ENCODE measurements at places on chromosomes 11 and 22.

DNA sequence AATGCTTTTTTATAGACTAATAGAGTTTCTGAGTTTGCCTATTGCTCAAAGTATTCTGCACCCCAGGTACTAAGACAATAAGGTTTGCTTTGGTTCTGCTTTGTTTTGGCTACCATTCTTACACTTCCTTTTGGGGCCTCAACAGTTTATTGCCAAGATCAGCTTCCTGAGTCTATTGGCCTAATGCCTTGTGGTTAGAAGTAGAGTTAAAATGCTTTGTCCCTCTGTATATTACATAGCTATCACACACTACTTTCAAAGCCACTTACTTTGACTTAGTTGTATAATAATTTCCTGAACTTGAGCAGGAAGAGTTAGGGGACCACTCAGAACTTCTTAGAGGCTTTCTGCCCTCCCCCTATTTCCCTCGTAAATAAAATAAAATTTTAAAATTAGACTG is 96.5 kb downstream of the DLG2 start:
- DNase-seq, result no peak

DNA sequence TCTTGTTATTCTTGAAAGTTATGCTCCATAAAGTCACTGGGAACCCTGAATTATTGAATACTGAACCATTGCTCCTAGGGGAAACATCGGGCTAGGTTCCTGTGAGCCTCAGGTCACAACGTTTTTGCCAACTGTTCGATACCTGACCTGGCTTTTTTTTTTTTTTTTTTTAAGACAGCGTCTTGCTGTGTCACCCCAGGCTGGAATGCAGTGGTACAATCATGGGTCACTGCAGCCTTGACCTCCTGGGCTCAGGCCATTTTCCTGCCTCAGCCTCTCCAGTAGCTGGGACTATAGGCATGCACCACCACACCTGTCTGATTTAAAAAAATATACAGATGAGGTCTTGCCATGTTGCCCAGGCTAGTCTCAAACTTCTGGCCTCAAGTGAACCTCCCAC is 22.5 kb downstream of the LRP5 start:
- no peak for DNase-seq

DNA sequence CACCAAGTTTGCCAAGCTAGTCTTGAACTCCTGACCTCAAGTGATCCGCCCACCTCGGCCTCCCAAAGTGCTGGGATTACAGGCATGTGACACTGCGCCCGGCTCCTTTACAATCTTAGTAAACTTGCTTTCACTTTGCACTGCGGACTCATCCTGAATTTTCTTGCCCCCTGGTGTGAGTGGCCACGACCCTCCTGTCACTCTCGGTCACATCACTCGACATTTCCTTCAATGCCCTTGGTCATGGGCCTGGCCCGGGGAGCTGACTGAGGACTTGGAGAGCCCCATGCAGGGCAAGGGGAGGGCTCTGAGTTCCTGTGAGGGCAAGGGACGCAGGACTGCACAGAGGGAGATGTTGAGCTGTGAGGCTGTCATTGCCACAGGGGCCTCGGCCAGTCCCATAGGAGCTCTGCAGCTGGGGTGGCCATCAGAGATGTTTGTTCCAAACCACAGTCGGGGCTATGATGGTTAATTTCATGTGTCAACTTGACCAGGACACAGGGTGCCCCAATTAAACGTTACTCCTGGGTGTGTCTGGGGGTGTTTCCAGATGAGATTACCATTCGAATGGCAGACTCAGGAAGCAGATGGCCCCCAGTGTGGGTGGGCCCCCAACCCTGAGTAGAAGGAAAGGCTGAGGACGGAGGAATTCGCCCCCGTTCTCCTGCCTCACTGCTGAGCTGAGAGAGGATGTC is 21.2 kb downstream of the A4GALT start:
- no peak for DNase-seq

DNA sequence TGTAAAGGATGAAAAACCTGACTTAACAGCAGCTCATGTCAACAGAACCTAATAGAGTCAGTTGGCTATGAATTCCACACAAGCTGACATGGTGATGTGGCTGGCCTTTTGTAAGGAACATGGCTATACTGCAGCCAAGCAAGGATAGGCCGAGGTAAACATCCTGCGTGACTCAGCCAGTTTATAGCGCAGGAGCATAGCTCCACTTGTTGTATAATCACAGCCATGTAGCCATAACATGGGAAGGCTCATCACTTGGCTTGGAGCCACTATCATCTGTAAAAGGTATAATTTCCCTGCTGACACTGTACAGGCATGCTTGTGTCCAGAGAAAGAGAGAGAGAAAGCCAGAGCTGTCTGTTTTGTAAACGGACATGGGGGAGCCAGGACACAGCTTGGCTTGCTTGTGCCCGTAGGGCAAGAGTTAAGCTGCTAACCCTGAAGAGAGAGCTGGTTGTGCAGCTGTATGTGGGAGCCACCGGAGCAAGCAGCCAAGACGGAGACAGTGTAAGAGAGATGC is 104.4 kb upstream of the PLET1 start:
- no peak for DNase-seq

- no peak for DNase-seq
Observed at GRCh38 chr11:82003024-82003423, 730.6 kb downstream of the FAM181B start.

DNA sequence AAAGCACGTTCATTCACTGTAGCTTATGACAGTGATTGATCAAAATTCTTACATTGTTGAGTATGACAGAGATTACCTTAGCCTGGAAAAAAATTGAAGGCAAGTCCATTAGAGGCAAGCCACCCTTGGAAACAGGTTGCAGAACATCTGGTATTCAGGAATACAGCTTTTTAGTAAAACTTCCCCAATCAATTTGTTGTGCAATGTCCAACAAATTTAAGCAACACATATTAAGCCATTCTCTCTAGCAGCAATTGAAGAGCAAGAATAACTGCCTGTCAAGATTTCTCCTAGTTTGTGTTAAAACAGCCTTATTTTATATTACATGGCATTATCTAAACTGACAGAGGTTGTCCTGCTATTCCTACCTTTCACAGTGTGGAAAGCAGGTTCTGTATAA is 37.0 kb downstream of the BCL2L13 start:
- DNase-seq, result no peak

DNA sequence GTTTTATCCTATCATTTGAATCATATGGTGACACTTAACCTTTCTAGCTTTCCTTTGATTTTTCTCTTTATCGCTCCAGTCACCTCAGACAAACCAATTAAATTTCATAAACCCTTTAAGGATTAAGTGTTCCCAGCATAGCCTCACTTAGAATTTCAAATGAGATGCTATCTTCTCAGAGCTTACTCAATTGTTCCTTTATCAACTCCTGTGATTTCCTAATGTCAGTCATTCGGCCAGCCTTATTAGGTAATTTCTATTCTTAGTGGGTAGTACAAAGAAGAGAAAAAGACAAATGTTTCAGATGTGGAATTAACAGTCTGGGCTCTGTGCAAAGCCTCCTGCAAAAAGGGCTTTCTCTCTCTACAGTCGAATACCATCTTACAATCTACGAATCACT is 77.1 kb upstream of the CCDC90B start:
- no peak for DNase-seq

DNA sequence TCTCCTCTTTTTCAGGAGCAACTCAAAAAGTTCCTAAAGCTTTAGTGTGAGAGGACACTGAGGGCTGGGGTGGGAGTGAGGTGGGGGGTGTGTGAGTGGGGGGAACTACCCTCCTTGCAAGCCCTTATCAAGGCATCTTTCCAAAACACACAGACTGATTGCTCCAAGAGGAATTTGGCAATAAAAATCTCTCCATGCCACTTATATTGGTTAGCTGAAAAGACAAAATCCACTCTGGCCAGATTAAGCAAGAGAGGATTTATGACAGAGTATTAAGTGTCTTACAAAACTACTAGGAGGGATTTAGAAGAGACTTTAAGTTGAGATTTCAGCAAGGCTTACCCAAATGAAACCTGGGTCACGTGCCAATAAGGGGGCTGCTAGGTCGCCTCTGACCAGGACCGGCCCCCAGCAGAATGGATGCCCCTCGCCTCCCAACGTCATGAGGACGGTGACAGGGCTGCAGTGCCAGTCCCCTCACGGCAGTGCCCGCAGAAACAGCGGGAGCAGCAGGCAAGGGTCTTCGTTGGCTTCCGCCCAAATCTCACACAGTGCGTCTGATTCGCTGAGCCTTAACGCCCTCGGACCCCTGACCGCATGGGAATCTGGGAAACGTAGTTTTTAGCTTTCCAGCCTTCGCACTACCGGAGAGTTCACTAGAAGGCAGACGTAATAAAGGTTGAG is 22.1 kb upstream of the CTR9 start:
- DNase-seq, result no peak

DNA sequence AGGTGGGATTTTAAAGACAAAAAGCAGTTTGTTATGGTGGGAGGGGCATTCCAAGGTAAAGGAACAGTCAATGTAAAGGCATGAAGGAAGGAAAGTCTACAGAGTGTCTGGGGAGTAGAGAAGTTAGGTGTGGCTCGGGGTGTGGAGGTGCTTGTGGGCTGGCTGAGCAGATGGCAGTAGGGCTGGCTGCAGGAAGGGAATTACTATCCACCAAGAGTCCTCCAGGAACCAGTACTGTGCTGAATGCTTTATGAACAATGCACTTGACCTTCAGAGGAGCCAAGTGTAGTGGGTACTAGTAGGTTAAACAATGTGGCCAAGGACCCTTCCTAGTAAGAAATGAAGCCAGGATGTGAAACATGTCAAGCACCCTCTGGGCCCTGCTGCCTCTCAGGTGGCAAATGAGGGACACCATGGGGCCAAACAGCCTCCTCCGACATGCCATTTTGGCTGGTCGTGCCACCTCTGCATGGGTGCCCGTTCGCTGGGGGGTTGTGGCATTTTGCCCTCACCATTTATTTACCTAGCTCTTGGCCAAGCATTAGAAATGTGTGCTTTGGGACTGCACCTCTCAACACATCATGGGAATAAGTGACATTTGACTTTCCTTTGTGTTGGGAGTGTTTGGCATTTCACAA is 123.6 kb upstream of the TENM4 start:
- no peak for DNase-seq

GRCh38 chr22:39647836-39648629 is 77.5 kb downstream of the CACNA1I start:
- DNase-seq, result no peak

GRCh38 chr22:29912141-29912540 is 29.2 kb downstream of the MTMR3 start:
- no peak for DNase-seq

GRCh38 chr22:50531962-50532674 is 2.3 kb upstream of the TYMP start:
- peak; percentile 36 for DNase-seq

GRCh38 chr11:116536416-116536815 is 236.4 kb downstream of the BUD13 start:
- DNase-seq, result no peak

DNA sequence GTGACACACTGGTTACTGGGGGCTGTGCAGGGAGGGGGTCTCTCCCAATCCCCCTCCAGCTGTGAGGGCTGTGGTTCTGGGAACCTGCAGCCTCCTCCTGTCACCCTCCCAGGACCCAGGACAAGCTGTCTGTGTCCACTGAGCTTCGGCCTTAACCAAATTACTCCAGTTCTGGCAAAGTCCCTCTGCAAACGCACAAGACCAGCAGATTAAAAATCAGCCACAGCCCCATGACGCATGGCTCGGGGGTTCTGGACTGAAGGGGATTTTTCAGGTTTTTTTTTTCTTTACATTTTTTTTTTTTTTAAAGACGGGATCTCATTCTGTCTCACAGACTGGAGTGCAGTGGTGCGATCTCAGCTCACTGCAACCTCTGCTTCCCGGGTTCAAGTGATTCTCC is 32.2 kb upstream of the A4GALT start:
- no peak for DNase-seq

DNA sequence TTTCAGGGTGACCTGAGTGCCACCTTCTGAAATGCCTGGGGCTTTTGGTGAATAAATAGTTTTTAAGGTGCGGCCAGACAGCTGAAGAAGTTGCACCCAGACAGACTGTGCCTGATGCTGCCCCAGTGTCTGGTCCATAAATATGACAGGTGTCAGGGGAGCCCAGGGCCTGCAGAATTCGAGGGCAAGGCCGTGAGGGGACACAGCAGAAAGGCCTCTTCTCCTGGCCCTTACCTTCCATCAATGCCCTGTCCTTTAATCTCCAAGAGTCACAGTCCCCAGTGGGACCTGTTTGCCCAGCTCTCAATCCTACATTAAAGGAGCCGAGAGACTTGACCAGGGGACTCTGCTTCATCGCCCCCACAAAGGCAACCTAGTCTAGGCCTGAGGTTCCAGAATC is 45.7 kb downstream of the NAT10 start:
- no peak for DNase-seq

GRCh38 chr11:129508163-129508562 is 132.5 kb downstream of the BARX2 start:
- no peak for DNase-seq

DNA sequence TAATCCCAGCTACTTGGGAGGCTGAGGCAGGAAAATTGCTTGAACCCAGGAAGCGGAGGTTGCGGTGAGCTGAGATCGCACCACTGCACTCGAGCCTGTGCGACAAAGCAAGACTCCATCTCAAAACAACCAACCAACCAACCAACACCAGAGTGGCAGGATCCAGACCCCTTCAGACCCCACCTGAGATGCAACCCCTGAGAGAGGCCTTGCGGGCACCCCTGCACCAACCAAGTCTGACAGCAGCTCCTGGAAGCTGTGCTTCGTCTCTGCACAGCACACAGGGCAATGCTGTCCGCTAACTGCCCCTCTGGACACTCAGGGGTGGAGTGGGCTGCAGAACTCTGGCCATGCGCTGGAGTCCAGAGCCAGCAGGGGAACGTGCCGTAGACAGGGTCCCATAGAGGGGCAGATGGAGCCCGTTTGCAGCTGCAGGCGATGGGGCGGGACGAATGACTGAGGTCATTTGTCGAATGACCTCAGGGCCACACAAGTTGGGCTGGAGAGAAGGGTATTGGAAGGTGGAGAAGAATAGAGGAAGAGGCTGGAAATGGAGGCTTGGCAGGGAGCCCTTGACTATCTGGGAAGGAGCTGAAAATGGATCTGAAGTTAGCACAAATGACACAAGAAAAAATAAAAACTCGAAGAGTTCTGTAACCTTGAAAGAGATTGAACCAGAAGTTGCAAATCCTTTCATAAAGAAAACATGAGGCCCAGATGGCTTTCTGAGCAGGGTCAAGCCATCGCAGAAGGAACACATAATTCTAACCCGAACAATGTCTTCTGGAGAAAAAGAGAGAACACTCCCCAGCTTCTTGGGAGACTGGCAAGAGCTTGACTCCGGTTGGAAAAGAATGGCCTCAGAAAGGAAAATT is 199.7 kb downstream of the CTTN start:
- no peak for DNase-seq

- no peak for DNase-seq
Observed at GRCh38 chr11:69995697-69996096, 82.4 kb upstream of the ANO1 start.

DNA sequence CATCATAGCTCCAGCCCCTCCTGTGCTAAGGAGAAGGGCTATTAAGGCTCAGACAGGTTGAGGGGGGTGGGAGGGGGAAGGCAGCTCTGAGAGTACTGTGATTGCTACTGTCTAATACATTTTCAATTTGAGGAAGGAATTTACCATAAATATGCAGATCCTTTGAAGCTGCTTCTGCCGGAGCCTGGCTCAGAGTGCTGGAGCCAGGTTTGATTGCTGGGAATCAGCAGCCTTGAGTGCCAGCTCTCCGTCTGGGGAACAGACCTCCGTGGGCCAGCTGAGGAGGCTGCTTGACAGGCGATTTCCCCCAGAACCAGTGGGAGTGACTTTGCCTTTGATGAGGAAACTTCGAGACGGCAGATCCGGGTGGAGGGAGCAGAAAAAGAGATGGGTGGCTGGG is 141.7 kb upstream of the TBCEL start:
- DNase-seq, result no peak

GRCh38 chr11:111923351-111923788 is 4.7 kb downstream of the C11orf52 start:
- DNase-seq, result no peak

All from activated CD4-positive, alpha-beta T cell treated with anti-CD3 and anti-CD28 coated beads, Interleukin-2, Interleukin-6, amounts not matched to agents 100 ng/mL and 50 ng/mL, durations not matched to agents 16 hours and 8 hours (primary cell).